ENCODE measurements at places on chromosomes 4 and X.
A peak's percentile ranks its signal among the peaks of the same experiment; 100 is the strongest.

- DNase-seq, result no peak
These were observed 109.8 kb upstream of the ATP6AP2 start for GRCh38 chrX:40470830-40471429.

GRCh38 chr4:100539706-100540105, 21.9 kb upstream of the EMCN start:
- DNase-seq, result no peak

DNA sequence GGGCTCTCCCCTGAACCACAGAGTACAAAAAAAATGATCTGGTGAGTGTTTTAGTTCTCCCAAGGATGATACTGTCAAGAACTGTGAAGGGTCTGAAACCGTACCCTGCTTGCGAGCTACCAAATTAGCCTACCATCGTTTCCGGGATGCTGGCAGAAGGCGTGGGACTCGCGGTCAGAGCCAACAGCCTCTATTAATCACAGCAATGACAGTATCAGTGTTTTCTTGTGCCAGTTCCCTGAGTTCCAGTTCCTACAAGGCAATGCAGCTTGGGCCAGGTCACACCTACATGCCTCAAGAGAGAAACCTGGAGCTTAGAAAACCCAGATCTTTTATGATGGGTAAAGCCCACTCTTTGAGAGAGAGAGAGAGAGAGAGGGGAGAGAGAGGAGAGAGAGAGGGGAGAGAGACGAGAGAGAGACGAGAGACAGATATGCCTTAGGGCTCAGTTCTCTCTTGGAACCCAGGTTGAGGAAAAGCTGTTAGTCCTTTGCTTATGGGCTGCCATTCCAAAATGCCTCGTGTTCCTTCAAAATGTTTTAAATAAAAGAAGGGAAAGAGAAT, 327.8 kb downstream of the ARHGAP10 start:
- DNase-seq, result no peak

DNA sequence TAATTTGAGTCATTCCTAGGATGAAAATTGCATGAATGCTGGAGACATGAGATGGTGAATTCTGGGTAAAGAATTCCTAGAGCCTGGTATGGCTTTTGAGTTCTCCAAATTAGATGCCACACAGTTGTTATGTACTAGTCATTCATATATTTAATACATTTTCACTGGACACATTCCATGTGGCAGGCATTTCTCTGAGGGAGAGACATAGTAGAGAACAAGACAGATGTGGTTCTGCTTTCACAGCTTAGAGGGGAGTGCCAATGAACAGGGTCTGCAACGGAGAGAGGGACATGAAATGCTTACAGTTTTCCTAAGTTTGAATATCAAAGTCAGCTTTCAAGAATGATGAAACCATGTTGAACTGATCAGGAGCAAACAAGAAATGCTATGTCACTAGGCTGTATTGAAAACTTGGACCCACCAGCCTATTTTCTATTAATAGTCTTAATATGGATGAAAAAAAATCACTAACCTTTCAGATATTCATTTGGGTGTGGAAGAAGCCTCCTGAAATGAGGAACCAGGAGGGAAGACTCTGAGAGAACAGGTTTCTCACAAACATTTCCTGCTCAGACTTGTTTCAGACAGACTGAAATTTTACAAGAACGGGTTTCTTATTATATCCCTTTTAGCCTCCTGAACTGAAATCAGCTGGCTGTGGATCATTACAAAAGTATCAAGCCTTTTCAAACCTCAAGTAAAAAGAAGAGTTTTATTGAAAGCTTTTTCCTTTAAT, 276.0 kb upstream of the TET2 start:
- no peak for DNase-seq

DNA sequence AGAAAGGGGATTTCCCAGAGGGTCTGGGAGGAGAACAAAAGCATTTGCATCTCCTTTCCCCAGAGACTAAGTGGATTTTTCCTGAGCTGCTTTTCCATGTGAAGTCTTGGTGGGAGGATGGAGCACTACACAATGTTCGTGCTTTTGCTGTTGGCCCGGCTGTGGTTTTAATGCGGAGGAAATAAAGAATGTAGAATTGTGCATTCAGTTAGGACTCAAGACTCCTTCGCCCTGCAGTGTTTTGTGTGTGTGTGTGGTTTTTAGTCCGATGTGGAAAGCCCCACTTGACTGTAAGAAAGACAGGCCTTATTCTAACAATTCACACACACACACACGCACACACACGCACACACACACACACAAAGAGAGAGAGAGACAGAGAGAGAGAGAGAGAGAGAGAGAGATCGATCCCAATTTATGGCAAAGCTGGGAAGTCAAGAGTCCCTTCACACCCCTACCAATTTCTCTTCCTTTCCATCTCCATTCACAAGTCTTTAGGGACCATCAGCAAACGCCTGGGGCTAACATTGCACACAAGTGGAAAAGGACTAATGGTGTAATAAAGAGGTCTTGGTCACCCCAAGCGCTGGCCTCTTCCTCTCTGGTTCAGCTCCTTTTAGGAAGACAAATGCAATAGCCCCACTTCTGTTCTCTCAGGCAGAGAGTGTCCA, 44.2 kb downstream of the CLDN34 start:
- DNase-seq, result no peak

DNA sequence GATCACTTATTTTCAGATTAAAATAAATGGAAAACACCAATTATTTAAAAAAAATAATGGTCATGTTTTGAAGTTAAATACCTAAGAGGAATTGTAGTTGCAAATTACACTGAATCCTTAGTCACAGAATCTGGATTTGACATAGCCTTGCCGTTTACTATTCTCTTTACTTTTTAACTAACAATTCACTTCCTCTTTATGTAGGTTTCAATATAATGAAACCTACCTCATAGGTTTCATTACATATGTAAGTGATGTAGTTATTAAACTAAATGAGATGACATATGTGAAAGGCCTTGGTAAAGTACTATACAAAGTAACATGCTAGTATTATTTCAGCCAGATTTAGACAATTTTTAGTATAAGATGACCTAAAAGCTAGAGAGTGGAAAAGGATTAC, 6.5 kb downstream of the SPP1 start:
- no peak for DNase-seq

DNA sequence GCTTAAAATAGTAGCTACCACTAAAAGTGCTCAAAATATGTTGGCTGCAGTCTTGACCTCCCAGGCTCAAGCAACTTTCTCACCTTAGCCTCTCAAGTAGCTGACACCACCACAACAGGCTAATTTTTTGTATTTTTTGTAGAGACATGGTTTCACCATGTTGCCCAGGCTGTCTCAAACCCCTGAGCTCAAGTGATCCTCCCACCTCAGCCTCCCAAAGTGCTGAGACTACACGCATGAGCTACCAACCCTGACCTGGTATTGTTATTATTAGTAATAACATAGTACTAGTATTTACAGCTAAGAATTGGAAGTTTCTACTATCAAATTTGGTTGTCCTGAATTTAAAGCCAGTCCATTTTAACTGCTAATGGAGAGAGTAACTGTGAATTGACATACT, 18.0 kb downstream of the STAP1 start:
- DNase-seq, result no peak

GRCh38 chr4:54745031-54745770, 87.4 kb downstream of the KIT start:
- no peak for DNase-seq

DNA sequence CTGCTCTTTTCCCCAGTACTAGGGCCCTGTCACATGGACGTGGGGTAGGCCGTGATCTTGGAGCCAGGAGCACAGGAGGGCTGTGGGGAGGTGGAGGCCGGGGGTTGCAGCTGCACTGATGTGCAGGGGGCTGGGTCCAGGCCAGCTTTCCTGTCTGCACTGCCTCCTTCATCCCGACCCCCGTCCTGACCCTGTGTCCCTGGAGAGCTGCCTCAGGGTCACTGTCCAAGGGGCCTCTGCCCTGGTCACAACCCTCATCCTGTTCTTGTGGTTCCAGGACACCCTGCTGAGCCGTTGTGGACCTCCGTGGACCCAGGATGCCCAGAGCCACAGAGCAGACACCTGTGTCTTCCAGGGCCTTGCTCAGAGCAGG, 91.7 kb upstream of the ADRA2C start:
- DNase-seq, result no peak

GRCh38 chrX:70808942-70809940, 99.3 kb downstream of the TEX11 start:
- DNase-seq, result no peak

DNA sequence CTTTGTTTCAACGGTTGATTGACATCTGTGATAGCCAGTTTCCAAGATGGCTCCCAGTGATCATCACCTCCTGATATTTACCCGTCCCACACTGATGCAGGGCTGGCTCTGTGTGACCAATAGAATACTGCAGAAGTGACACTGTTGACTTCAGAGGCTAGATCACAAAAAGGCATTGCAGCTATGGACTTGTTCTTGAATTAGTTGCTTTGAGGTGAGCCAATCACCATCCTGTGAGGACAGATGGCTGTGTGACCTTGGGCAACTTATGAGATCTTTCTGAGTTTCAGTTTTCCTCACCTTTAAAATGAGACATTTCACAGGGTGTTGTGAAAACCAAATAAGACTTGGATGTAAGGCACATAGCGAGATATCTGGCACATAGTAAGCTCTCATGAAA, 1.8 kb upstream of the GPR82 start:
- no peak for DNase-seq

DNA sequence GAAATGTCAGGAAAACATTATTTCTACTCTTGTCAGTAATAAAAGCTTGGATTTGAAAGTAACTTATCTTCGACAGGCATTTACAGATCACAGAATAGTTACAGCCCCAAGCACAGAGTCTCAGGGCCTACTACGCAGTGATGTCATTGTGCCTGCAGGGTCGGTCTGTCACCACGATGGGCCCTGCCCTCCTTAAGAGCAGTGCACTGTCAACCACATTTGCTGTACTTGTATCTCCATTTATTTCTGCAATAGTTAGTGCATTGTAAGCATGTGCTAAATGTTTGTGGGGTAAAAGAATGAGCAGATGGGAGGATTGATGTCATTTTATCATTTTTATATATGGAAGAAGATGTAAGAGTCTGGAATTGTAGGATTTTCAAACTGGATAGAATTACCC, 13.6 kb upstream of the CCKAR start:
- DNase-seq, result no peak

DNA sequence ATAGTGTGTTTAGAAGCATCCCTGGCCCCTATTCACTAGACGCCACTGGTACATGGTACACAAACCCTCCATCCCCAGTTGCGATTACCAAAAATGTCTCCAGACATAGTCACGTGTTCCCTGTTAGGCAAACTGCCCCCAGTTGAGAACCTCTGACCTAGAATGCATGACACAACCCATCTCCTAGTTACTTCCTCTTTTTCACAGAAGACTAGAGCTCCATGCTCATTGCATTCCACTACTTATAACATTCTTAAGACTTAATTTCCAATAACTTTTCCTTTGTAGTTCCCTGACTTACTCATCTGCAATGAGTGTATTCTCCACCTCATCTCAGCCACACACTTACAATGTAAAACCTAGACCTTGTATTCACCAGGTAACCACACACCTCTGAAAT, 68.6 kb downstream of the PRSS12 start:
- no peak for DNase-seq

DNA sequence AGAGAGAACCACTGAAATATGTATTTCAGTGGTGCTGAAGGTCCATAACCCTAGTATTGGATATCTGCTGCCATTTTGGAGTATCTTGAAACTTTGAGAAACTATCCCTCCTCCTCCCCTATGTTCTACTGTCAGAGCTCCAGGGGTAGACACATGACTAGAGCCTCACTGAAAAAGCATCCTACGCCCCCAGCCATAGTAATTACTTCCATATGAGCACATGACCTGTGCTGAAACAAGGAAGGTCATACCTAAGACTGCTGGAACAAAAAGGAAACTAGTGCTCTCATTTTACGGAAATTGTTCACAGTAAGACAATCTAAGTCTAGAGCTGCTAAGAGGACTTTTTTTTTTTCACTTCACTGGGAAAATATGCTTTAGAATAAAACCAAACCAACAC, 42.0 kb upstream of the MAPK10 start:
- no peak for DNase-seq

GRCh38 chrX:84047339-84047738, 140.7 kb downstream of the RPS6KA6 start:
- DNase-seq, result no peak

- no peak for DNase-seq
These were observed 277.6 kb upstream of the DIAPH2 start for GRCh38 chrX:96407072-96407471.

- DNase-seq, result no peak
These were observed 752 bp downstream of the MBTPS2 start for GRCh38 chrX:21840193-21840545.

DNA sequence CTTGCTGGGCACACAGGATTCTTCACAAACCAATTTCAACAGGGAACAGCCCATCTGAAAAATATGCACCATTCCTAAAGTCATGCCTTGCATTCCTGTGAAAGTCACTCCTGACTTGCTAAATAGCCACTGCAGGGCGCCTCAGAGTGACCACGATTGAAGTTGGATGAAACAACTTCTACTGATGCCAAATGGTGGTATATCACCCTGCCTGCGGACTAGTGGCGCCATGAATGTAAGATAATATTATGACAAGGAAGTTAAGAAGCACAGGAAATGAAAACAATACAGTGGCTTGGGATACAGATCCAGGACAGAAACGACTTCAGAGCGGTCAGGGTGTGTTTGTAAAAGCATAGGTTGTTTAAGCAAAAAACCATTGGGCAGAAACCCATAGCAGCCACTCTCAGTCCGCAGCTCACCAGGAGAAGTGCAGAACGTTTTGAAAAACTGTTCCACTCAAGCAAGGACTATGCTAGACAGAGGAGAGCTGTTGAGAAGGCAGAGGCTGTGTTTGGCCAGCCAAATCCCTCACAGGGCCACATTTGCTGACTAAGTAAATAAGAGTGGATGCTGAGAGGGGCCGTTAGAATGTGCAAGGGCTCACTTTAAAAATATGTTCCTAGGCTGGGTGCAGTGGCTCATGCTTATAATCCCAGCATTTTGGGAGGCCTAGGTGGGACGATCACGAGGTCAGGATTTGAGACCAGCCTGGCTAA, 250.4 kb downstream of the PTTG2 start:
- DNase-seq, result no peak

- no peak for DNase-seq
These were observed 683 bp downstream of the MAN2B2 start for GRCh38 chr4:6575503-6576240.

DNA sequence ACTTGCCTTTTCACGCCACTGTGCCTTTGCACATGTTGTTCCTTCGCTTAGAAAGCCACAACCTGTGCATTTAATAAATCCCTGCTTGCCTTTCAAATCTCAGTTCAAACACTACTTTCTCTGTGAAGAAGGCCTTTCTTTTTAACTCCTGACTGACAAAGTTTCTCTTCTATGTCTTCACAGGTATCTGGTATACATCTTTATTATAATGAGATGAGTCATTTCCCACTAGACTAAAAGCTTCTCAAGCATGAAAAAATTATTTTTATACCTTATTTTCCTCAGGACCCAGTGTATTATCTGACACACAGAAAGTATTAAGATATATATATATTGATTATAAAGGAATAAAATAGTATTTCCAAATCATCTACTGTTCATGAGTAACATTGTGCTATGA, 189.9 kb downstream of the TBCK start:
- DNase-seq, result no peak

- no peak for DNase-seq
These were observed 53.9 kb upstream of the GALNTL6 start for GRCh38 chr4:171759274-171759673.

- DNase-seq, result no peak
These were observed 73.8 kb upstream of the PHOX2B start for GRCh38 chr4:41822325-41822724.

GRCh38 chrX:85569096-85569495, 189.6 kb upstream of the POF1B start:
- no peak for DNase-seq

GRCh38 chr4:148445071-148445859, 3.1 kb upstream of the NR3C2 start:
- DNase-seq, result peak; percentile 57

Measured in stimulated activated CD4-positive, alpha-beta T cell treated with anti-CD3 and anti-CD28 coated beads, Interleukin-15, amount 100 ng/mL, for 1 hour (primary cell).